ENCODE measurements at places on chromosomes 3 and 15.

GRCh38 chr3:43159131-43159875 lies 53.4 kb upstream of the POMGNT2 start:
- DNase-seq, result no peak

GRCh38 chr15:80932989-80933388 lies 56.6 kb downstream of the MESD start:
- DNase-seq, result peak; percentile 5

DNA sequence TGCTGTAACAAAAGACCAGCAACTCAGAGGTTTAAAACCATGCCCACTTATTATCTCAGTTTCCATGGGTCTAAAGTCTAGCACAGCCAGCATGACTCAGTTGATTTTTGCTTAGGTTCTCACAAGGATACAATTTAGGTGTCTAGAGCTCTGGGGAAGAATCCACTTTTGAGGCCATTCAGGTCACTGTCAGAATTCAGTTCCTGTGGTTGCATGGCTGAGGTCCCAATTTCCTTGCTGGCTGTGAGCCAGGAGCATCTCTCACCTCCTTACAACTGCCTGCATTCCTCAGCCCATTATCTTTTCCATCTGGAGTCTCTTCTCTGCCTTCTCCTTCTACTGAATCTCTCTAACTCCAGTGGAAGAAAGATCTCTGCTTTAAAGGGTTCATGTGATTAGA lies 240.5 kb upstream of the CFAP20DC start:
- DNase-seq, result no peak

GRCh38 chr3:22734756-22735155 lies 468.4 kb upstream of the UBE2E2 start:
- DNase-seq, result no peak

- DNase-seq, result no peak
Measured at GRCh38 chr3:129593595-129594339, 12.7 kb downstream of the PLXND1 start.

GRCh38 chr3:57192028-57192427 lies 7.8 kb downstream of the HESX1 start:
- DNase-seq, result no peak

GRCh38 chr3:150106740-150107428 lies 136.2 kb upstream of the PFN2 start:
- peak; percentile 45 for DNase-seq

GRCh38 chr15:34011481-34011880 lies 27.5 kb downstream of the AVEN start:
- no peak for DNase-seq

- no peak for DNase-seq
Measured at GRCh38 chr3:120596853-120597223, 702 bp downstream of the NDUFB4 start.

GRCh38 chr3:167872941-167873340 lies 137.4 kb downstream of the SERPINI1 start:
- DNase-seq, result no peak

DNA sequence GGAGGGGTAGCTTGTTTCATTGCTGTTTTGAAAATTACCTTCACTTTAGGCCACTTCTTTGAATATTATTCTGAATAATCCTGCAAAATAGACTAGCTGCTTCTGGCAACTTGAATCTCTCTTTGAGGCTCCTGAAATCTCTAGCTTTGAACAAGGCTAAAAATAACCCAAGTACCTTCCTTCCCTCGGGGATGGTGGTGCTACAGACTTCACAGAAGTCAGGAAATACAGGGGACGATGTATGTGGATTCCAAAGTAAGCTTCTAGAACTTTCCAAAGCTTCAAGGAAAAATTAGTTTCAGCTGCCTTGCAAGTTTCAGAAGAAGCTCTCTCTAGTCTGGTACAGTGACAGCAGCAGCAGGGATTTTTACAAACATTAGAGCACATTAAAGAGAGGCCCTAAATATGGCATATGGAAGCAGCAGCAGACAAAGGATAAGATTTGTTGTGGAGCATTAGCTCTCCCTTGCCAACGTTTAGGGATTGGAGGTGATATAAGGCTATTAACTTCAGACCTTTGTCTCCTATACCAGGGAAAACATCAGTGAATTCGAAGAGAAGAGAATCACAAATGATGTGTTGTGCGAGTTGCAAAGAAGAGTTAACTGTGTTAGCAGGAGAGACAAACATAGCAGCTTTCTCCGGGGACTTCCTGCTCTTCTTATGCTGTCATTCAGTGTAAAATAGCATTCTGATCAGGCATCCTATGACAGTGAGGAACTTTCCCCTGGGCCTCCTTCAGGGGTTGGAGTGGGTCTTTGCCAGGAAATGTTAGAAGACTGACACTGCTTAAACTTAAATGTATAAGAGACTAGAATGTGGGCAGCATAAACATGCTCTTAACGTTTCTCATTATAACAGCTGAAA lies 783.0 kb upstream of the ARPP21 start:
- DNase-seq, result peak; percentile 85

GRCh38 chr3:66723231-66723630 lies 222.4 kb upstream of the LRIG1 start:
- no peak for DNase-seq

GRCh38 chr3:14410503-14411165 lies 8.2 kb downstream of the SLC6A6 start:
- DNase-seq, result no peak

DNA sequence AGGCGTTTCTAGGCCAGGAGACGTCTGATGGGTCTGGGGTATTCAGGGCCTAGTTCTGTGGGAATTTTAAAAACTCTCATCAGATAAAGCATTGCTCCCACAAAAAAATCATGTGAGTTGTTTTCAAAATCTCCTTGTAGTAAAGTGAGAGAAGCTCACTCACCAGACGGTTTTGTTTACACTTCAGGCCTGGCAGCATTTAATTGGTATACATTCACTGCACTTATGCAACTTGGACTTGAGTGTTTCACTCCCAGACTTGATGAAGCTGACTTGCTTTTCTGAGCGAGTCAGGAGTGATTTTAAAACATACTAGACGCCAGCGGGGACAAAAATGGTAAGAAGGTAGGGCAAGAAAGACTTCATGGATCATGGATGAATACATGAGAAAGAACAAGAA lies 75.2 kb downstream of the SLCO3A1 start:
- no peak for DNase-seq

- DNase-seq, result peak; percentile 20
Measured at GRCh38 chr15:29143909-29144635, 125.5 kb downstream of the NSMCE3 start.

DNA sequence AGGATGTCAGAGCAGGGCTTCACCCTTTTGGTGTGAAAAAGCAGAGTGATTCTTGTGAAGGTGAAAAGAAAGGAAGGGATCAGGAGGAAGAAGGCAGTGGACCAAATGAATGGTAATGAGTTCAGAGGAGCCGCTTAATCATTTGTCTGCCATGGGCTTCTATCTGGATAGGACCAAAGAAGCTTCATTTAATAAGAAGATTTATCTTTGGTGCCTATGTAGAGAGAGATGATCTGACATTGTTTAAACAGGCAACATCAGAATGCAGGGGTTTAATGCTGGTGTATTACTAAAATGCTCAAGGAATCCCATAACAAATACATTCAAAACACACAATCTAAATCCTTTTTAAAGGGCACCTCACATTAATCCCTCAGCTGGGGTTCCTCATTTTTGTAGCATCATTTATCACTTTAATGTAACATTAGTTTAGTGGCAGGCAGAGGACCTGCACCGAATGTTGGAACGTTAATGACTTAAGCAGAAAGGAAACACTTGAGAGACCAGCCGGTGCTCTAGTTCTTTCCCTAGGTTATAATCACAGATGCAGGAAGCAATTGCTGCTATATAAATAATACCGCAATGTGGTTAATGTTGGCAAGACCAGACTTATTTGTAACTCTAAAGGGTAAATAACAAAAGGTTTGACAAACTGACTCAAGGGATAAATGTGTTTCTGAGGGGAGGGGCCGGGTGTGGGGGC lies 27.9 kb upstream of the IL1RAP start:
- DNase-seq, result no peak

DNA sequence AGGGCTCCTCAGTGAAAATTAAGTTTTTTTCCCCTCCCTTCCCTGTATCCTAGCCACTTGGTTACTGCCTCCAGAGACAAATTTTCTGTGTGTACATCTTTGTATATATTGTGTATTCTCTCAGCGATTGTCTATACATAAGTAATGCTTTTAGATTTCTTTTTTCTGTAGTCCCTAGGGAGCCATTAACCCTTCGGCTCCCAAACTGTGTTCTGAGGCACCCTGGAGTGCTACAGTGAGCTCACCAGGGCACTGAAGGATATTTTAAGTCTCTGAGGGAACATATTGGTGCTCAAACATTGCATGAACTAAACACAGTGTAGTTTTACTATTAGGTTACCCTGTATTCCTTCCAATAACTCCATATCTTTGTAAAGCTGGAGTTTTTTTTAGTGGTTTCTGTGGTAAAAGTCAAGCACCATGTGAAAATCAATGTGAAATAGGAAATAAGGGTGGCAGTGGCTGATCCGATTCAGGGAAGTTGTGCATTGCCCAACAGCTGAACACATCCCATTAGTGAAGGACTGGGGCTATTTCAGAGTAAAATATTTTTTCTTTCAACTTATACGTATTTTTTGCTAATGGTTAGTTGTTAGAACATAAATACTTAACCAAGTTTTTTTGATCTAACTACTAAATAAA lies 43.0 kb downstream of the USP13 start:
- DNase-seq, result no peak

Measured in skin of body (tissue), 3 donors.